ENCODE measurements at places on chromosomes 4 and X.
A peak's percentile ranks its signal among the peaks of the same experiment; 100 is the strongest.

GRCh38 chr4:123667991-123668390 lies 271.4 kb downstream of the SPRY1 start:
- no peak for DNase-seq

DNA sequence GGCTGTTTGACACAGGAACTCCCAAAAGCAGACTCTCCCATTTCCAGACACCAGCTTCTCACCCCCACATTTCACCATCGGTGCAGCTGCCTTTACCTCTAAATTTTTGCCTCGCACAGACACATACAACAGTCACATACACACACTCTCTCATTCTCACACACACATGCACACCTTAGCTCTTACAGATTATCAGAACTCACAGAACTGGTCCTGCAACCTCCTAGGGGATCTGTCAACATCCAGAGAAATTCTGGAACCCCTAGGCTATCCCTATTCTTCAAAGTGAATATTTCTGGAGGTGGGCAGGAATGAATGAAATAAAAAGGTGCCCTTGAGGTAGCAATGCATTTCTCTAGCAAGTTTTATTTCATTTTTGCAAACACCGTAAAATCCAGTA lies 4.1 kb downstream of the HS6ST2 start:
- DNase-seq: no peak

GRCh38 chr4:48727666-48728459 lies 52.2 kb downstream of the FRYL start:
- DNase-seq: no peak

DNA sequence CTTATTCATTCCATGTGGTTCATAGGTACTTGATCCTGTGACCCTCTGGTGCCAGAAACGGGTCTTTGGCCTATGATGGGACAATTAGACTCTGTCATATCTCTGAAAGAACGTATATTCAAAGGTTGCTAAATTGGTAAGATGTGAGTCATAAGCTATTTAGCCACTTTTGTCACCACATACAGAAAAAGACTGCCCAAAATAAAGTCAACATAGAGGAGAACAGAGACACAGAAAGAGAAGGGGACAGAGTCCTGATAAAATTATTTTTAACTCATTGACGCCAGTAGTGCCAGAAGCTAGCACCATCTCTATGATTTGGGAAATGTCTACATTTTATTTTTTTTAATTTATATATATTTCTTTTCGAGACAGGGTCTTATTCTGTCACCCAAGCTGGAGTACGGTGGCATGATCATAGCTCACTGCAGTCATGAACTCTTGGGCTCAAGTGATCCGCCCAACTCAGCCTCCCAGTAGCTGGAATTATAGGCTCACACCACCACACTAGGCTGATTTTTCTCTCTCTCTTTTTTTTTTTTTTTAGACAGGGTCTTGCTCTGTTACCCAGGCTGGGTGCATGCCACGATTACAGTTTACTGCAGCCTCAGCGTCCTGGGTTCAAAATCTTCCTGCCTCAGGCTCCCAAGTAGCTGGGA lies 92.1 kb upstream of the COX18 start:
- DNase-seq: no peak

GRCh38 chrX:1533058-1533457 lies 3.9 kb downstream of the P2RY8 start:
- no peak for DNase-seq

- peak; percentile 65 for DNase-seq
These were observed 16.1 kb upstream of the TBC1D14 start for GRCh38 chr4:6893449-6894085.

DNA sequence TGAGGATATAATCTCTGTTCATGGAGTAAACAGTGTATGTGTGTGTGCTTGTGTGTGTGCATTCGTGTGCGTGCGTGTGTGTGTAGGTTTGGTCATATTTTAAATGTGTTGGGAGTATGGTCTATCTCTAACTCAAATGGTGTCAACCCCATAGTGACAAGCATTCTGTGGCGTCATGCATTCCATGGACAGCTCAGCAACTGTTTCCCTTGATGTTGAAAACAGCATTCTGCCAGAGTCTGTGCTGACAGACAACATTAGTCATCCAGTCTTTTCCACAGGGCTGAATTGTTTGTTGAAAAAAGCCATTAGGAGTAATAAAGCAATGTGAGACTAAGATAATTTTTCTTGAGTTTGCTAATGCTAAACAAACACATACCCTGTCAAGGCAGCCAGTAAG lies 706.6 kb downstream of the PCDH19 start:
- DNase-seq: no peak

GRCh38 chr4:153521999-153522801 lies 56.0 kb downstream of the TMEM131L start:
- DNase-seq: no peak

- peak; percentile 4 for DNase-seq
These were observed 63.8 kb upstream of the ANXA10 start for GRCh38 chr4:168028568-168028967.

All from hematopoietic multipotent progenitor cell treated with erythropoietin and hydrocortisone succinate and interleukin-3 and kit ligand, for 17 days (in vitro differentiated cells).